ENCODE measurements at places on chromosomes 7 and 10.

DNA sequence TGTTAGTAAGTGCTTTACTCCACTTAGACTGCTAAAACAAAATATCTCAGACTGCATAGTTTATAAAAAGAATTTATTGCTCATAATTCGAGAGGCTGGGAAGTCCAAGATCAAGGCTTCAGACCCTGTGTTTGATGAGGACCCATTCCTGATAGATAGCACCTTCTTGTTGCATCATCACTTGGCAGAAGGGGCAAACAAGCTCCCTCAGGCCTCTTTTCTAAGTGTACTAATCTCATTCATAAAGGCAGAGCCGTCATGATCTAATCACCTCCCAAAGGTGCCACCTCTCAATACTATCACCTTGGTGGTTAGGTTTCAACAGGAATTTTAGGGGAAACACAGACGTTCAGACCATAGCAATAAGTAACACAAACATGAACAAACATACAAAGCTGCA is 55.4 kb downstream of the CRPPA start:
- DNase-seq, result no peak

DNA sequence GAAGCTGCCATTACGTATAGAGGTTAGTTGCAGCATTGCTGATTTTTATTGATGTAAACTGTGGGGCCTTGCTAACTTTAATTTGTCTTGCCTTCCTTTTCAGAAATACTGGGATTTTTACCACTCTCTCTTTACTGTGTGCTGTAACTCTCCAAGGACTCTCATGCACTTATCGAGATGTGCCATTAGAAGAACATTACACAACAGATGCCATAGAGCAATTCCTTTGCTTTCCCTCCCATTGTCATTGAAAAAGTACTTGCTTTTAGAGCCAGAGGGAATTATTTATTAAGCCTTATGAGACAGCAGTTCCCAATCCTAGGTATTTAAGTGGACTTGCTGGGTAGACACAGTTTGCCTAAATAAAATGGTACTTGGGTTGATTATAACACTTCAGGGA is 51.7 kb downstream of the ASB4 start:
- DNase-seq, result no peak

- DNase-seq, result no peak
These were observed 15.2 kb upstream of the CYREN start for GRCh38 chr7:135185471-135186260.

- DNase-seq, result no peak
These were observed 502.4 kb downstream of the GRID1 start for GRCh38 chr10:85864173-85864549.

- DNase-seq, result no peak
These were observed 57.5 kb downstream of the IPMK start for GRCh38 chr10:58210160-58210559.

- DNase-seq, result no peak
These were observed 21.5 kb upstream of the OR6B1 start for GRCh38 chr7:143978585-143978984.

- no peak for DNase-seq
These were observed 55.1 kb downstream of the CHST3 start for GRCh38 chr10:72019085-72019876.

DNA sequence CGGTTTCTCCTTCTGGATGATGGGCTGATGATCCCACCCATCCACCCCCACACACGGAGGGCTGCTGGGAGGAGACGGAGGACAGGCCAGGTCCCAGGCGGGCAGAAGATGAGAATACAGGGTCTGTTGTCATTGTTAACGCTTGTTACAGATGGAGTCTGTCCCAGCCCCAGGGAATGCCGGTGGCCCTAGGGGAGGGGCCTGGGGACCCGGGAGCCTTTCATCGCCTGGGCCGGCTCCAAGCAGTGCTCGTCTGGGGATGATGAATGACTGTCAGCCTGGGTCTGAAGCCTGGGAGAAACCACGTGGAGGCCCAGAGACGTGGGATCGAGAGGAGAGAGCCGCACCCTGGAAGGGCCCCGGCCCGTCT is 69.2 kb downstream of the UNCX start:
- DNase-seq, result no peak

Measured in NCI-H345 (cell line).